ENCODE measurements at places on chromosomes 7 and 10.

- DNase-seq, result no peak
Measured at GRCh38 chr7:51304729-51305128, 11.9 kb downstream of the COBL start.

DNA sequence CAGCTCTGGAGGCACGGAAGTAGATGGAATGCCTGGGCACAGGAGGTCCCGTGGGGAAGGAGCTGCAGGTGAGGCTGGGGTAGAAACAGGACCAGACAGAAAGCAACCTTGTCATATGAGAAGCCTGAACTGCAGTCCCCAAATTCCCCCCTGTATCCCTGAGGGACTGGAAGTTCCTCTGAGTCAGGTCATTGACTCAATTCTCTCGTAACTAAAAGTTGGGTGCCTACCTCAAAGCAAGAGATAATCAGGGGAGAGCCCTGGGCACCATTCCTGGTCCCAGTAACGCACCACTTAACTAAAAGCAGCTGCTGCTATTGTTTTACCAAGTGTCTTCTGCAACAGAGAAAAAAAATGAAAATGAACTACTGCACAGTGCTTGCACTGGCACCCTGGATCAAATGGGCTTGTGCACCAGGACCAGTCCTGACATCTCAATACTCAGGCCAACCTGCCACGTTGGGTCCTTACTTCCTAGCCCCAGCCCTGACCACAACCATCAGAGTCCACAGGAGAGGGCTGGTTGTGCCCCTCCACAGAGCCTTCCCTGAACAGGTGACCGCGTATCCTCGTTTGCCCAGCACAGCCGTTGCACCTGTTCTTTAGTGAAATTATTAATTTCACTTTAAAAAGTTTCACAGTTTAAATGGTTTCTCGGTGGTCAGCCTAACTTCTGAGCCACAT lies 79.3 kb downstream of the GRID1 start:
- peak; percentile 17 for DNase-seq

GRCh38 chr7:115230882-115231571 lies 309.1 kb downstream of the MDFIC start:
- DNase-seq, result no peak

DNA sequence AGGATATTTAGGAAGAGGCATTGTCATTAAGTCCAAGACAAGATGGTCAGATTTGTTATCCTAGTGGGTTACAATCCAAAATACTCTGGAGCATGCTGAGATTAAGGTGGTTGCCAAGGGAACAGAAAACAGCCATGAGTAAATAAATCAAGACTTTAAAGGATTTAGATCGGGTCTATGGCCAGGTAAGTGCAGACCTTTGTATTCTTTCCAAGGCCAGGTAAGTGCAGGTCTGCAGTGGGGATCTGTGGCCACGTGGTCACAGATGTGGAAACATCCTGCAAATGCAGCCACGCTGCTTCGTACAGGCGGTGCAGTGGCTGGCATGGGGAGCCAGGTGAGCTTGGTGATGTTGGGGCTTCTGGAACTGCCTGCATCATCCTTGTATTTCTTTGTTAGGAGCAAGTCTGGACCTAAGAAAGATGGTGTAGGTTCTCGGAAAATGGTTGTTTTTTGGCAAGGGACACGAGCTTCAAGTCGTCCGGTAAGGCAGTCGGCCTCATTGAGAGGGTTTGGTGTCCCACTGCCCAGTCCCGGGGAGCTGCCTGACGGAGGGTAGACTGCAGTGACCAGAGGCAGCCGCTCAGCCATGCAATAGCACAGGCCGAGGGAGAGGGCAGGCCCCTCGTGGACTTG lies 21.8 kb downstream of the ZNF775 start:
- DNase-seq, result peak; percentile 74

- no peak for DNase-seq
Measured at GRCh38 chr10:68829521-68829920, 2.2 kb downstream of the STOX1 start.

GRCh38 chr10:79097021-79097872 lies 28.5 kb downstream of the ZMIZ1 start:
- no peak for DNase-seq

- peak; percentile 90 for DNase-seq
Measured at GRCh38 chr10:103448746-103449145, 3.4 kb downstream of the CALHM2 start.

DNA sequence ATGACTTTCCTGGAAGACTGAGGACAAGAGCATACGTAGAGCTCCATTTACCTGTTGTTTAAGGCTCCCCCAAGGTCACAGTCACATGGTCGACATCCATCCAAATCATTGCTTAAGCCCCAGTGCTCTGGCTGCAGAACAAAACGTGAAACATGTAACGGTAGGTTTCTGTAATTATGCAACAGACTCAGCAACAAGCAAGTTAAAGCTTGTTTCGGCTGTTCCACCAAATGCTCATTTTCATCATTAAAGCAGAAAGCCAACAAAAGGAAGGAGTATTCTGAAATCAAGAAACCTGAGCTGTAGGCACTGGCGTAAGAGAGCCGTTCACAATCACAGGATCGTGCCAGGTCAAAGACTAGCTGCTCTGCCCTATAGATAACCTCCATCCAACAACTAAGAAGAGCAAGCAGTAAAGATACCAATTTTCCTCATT lies 30.0 kb downstream of the LAMB1 start:
- no peak for DNase-seq

DNA sequence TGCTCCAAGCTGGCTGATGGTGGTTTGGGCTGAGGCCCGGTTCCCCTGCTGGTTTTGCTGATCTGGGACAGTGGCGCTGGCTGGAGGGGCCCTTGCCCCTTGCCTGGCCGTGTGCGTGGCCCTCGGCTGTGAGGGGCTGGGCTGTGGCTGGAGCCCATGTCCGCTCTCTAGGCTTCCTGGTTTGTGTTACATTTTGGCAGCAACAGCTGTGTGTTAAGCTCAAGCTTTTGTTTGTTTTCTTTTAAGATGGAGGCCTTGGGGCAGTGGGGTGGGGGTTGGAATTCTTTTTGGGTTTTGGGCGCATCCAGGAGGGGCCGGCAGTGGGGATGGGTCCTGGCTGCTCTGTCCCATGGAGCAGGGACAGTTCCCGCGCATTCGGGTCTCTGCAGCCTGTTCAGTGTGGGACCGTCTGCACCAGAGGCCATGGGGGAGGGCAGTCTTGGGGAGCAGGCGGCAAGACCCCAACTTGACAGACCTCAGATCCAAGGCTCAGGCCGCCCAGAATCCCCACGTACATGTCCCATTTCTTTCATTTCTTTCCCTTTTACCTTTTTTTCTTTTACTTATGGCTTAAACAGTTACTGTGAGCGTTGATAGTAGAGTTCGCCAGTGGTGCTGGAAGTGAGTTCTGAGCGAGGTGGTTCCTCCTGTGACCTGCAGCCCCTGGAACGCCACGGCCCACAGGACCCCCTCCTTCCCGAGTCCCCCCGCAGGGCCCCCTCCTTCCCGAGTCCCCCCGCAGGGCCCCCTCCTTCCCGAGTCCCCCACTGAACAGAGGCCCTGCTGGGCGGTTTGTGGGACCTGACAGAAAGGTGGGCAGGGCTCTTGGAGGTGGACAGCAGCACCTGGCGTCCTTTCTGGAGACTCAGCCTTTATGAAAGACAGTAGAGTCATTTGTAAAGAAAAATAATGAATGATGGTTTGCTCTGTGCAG lies 75.3 kb downstream of the INPP5A start:
- peak; percentile 68 for DNase-seq

GRCh38 chr10:21292763-21293517 lies 232.5 kb downstream of the SKIDA1 start:
- peak; percentile 90 for DNase-seq

Data from posterior vena cava (tissue), 2 donors.